ENCODE measurements at places on chromosomes 1 and 21.

DNA sequence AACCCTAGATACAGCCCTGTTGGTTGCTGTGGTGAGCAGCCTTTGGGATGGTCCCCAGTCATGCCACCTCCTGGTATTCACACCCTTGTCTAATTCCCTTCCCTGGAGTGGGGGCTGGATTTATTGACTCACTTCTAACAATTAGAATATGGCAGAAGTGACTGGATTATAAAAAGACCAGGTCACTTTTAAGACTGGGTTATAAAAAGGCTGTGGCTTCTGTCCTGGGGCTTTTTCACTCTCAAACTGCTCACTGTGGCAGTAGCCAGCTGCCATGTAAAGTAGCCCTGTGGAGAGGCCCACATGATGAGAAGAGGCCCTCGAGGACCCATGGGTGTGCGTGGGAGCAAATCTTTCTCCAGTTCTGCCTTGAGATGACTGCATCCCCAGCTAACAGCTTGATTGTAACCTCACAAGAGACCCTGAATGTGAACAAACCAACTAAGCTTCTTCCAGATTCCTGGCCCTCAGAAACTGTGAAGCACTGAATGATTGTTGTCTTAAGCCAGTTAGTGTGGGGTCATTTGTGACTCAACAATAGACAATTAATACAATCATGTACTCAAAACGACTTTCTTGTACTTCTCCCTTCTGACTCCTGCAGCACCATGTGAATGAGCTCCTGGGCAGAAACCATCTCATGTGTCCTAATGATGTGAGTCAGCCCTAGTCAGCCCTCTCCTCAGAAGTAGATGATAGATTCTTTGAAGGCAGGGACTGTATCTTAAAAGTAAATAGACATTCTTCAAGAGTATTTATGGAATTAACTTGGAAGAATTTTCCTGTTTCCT, 234.9 kb downstream of the TNR start:
- no peak for DNase-seq

- no peak for DNase-seq
Measured at GRCh38 chr1:220783453-220783852, 3.3 kb upstream of the MTARC1 start.

- no peak for DNase-seq
Measured at GRCh38 chr1:65398083-65398482, 22.4 kb upstream of the LEPR start.

DNA sequence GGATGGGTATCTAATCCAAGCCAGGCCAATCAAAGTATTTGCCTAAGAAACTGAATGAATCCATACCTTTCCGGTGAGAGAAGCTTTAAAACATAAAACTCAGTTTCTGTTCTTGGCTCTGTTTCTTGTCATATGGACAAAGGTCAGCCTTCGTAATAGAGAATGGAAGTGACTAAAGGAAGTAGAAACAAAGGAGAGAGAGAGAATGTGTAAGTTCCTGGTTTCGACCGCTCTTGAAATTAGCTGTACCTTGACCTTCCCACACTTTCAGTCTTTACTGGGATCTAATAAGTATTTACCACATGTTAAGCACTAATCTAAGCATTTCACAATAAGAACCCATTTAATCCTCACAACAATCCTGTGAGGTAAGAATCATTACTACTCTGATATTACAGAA, 19.6 kb upstream of the CLCA4 start:
- no peak for DNase-seq

GRCh38 chr1:173161510-173162221, 45.5 kb downstream of the TNFSF4 start:
- DNase-seq: no peak

Measured in BE2C (cell line).